ENCODE measurements at places on chromosomes 11 and 22.
A peak's percentile ranks its signal among the peaks of the same experiment; 100 is the strongest.

DNA sequence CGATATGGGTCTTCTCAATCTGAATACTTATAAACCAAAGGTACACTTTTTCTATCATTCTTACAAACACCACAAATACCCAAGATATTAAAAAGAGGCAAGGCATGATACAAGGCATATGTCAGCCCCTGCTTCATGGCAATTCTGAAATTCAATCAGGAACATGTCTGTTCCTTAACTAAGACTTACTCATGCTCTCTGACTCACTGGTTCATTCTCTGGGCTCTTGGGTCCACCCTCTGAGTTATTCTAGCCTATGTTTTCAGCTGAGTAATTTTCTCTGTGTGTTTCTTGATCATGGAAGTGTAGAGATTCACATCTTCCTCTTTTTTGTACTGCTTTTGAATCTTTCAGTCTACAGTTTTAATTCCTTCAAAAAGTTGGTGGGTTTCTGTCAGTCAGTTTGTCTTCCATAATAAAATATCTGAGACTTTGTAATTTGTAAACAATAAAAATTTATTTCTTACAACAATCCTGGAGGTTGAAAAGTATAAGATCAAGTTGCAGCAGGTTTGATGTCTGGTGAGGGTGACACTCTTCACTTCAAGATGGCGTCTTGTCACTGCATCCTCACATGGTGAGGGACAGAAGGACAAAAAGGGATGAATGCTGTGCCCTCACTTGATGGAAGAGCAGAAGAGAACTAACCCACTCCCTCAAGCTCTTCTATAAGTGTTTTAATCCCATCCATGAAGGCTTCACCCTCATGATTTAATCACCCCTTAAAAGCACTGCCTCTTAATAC lies 211.7 kb downstream of the FAM76B start:
- peak; percentile 82 for DNase-seq

GRCh38 chr11:13076961-13077360 lies 67.8 kb downstream of the RASSF10 start:
- no peak for DNase-seq

DNA sequence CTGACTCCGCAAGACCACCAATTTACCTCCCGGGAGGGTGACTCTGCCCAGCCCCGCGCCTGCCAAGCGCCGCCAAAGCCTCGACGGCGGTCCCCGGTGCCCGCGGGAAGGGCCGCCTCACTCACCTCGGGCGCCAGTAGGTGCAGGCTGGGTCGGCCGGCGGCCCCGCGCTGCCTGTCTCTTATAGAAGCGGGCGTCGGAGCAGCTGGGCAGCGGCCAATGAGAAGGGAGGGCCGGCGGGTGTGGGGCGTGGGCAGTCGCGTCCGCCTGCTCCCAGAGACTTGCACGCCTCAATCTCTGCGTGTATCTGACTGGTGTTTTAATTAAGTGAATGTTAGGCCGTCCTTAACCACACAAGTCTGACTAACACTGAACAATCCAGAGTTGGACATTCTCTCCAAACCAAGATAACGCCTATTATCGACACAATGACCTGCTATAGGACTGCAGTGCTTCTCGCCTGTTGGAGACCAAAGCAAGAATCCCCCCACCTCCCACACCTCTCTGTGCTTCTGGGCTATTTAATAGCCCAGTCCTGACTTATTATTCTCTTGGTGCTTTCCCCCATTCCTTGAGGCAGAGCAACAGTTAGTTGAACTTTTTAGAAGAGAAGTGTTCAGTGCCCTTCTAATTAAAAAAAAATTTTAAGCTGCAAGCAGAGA lies at the start of gene TPH1:
TSS of gene TPH1 (minus strand) at position 154 of the 662 bp plus-strand sequence. CDS start 5,507 bp downstream, outside the sequence.
- peak; percentile 9 for DNase-seq

DNA sequence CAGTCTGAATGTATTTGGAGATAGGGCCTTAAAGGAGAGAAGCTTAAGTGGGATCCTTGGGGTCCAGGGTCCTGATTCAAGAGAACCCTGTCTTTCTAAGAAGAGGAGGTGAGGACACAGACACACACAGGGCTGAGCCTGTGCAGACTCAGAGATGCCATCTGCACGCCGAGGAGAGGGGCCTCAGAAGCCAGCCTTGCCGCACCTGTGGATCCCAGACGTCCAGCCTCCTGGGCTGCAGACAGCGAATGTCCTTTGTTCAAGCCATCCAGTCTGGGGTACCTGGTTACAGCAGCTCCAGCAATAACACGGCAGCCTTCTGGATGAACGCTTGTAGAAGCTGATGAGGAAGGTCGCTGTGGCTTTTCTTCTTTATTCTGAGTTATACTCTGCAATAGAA lies 1086.1 kb downstream of the BRD1 start:
- DNase-seq: no peak

DNA sequence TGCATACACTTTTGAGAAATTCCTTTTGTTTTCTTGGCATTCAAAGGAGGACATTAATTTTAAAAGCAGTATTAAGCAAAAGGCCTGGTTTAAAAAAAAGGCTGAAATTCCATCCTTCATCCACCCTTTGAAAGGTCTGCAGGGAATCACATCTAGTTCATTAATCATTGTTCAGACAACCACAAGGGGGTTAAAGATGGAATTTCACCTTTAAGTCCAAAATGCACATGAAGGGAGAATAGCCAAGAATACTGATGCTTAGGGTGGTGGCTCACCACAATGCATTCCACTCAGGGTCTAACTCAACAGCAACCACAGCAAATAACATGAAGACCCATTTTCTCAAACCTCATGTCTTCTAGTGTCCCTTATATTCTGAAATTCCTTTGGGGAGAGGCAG lies 256.9 kb downstream of the CADM1 start:
- DNase-seq: peak; percentile 96

DNA sequence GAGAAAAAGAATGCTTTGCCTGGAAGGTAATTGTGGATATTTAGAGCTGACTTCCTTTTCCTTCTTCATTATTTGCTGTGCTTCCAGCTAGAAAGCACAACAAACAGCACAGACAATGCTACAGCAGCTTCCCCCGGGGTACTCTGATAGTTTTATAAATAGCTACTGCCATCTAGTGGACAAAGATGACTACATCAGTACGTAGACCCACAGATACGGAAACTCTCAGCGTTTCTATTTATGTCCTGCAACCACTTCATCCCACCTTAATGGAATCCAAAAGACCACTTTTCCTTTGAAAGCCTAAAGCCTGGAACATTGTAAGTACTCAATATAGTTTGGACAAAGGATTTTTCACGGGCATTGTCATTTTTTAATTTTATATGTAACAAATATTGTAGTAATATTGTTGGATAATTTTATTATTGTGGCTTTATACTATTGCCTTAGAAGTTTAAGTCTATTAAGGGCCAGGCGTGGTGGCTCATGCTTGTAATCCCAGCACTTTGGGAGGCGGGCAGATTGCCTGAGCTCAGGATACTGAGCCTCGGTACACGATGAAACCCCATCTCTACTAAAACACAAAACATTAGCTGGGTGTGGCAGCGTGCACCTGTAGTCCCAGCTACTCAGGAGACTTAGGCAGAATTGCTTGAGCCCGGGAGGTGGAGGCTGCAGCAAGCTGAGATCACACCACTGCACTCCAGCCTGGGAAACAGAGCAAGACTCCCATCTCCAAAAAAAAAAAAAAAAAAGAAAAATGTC lies 7.5 kb downstream of the HSPA8 start:
- DNase-seq: peak; percentile 76

DNA sequence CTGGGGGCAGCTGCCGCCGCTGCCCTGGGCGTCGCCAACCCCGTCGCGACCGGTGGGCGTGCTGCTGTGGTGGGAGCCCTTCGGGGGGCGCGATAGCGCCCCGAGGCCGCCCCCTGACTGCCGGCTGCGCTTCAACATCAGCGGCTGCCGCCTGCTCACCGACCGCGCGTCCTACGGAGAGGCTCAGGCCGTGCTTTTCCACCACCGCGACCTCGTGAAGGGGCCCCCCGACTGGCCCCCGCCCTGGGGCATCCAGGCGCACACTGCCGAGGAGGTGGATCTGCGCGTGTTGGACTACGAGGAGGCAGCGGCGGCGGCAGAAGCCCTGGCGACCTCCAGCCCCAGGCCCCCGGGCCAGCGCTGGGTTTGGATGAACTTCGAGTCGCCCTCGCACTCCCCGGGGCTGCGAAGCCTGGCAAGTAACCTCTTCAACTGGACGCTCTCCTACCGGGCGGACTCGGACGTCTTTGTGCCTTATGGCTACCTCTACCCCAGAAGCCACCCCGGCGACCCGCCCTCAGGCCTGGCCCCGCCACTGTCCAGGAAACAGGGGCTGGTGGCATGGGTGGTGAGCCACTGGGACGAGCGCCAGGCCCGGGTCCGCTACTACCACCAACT lies 1.0 kb downstream of the FUT4 start:
- no peak for DNase-seq

DNA sequence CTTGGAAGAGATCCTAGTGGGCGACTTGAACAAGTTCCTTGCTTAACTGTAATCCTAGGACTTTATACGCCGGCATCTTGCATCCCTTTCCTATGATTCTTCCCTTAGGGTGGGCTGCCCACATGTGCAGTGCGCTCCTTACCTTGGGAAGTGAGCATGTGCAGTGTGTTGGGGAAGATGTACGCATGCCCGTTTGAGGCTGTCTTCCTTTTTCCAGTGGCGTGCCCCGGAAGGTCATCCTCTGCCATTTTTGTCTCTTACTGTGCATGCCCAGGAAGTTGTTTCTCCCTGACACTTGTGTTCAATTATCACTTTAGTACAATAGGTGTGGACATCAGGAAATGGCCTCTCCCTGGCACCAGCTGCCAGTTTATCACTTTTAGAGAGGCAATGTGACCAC lies 936.5 kb downstream of the TBC1D22A start:
- DNase-seq: no peak

DNA sequence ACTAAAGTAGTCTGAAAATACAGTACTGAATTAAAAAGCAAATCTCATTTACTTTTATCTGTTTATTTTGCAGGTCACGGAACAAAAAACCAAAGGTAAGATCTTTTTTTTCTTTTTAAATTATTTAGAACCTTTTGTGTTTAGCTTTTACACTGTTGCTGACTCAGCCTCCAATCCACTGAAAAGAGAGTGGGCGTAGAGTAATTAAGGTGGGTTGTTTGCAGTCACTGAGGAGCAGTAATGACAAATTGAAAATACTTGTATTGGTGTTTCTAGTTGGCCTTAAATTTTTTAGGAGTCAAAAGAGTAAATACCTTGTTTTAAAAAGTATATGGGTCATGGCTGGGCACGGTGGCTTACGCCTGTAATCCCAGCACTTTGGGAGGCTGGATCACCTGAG lies 73.4 kb downstream of the TNRC6B start:
- no peak for DNase-seq

DNA sequence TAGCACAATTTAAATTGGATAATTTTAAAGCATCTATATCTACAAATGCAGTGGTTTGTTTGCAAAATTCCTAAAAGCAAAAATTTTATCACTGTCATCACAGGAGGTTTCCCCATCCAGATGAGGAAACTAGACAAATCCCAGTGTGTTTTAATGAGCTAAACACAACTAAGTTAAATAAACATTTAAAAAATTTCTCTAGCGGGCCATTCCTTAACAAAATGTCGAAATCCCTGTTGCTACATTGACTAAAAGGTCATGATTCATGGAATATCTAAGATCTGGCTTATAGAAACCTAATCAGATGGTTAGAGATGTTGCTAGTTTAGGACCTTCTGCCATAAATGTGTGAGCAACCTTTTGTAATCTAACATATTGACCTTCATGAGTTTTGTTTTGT lies 107.3 kb upstream of the BDNF start:
- peak; percentile 19 for DNase-seq

DNA sequence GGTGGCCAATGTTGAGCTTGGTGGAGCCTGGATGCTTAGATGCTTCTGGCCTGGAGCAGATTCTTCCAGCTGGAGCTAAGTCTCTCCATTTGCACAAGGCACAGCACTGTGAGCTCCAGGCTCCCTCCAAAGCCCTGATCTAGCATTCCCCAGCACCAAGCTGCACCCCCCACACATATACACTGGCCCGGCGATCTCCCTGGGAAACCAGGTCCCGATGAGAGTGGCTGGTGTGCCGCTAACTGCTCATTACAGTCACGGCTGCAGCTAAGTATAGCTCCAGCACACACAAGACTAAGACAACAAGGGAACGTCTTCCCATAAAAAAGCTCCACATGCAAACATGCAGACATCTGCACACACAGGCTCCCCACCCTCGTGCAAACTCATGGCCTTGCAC lies 17.6 kb downstream of the KCNC1 start:
- no peak for DNase-seq

DNA sequence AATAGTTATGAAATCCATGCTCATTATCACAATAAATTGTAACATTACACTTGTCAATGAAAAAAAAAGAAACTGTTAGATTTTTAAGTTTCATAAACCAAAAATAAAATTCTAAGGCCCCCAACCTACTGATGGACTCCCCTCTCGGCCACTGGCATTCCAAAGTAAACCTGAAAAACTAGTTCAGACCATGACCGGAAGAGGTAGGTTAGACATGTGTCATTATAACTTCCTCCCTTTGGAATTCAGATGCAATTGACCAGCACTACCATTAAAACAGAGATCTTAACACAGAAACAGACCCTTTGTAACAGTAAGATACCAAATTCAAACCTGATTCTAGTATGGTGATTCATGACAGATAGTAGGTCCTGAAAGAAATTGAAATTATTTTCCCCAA lies 12.9 kb downstream of the OR10A6 start:
- DNase-seq: no peak

DNA sequence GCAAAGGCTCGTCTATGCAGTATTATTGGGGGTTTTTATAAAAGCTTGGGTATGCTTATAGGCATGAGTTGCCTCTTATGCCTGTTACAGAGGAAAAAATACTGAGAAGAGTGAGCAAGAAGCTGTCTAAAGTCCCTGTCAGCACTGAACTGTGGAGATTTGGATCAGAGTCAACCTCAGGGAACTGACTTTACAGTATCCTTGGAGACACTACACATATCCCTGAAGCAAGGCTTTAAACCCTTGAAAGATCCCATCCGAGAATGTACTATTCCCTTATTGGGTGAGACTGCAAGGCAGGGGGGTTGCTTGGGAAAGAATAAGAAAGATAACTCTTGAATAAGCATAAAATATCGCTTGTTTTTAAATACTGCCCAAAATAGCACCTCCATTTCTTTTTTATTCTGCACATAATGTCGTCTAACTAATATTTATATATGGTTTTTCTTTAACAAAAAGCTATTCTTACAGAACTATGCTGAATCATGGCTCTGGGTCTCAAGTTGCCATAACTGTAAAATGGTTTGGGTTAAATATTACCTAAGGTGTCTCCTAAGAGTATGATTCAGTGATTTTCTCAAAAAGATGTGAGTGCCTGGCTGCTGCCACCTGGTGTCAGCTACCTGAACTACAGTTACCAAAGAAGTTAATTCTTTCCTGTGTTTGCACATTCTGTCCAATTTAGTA lies 1062.8 kb downstream of the DLG2 start:
- peak; percentile 34 for DNase-seq

GRCh38 chr11:2445746-2446551 lies 1.1 kb downstream of the KCNQ1 start:
- DNase-seq: no peak

GRCh38 chr11:114784216-114784615 lies 105.9 kb downstream of the NXPE2 start:
- no peak for DNase-seq

Measured in fibroblast of upper back skin (primary cell).